ENCODE measurements at places on chromosomes 11 and 22.
A peak's percentile ranks its signal among the peaks of the same experiment; 100 is the strongest.

GRCh38 chr11:45176996-45177395 lies 30.6 kb downstream of the PRDM11 start:
- DNase-seq = no peak

DNA sequence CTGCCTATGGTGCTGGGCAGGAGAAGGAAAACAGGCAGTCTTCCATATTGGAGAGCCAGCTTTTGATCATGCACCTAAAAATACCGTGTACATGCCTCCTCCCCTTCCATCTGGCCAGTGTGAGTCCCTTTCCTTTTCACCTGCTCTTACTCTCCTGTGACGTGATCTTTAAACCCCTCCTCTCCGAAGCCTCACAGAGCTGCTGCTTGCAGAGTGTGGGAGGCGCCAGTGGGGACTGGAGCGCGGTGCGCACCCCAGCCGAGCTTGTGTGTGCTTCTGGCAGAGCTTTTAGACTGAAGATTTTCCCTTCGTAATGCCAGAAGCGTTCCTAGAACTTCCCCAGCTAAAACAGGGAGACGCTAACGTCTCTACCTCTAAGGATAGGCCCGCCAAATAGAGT lies 29.8 kb downstream of the MUC6 start:
- peak; percentile 42 for DNase-seq

- no peak for DNase-seq
Observed at GRCh38 chr22:17744430-17744829, 29.8 kb downstream of the BID start.

GRCh38 chr11:91967691-91968045 lies 256.9 kb upstream of the FAT3 start:
- DNase-seq = no peak

DNA sequence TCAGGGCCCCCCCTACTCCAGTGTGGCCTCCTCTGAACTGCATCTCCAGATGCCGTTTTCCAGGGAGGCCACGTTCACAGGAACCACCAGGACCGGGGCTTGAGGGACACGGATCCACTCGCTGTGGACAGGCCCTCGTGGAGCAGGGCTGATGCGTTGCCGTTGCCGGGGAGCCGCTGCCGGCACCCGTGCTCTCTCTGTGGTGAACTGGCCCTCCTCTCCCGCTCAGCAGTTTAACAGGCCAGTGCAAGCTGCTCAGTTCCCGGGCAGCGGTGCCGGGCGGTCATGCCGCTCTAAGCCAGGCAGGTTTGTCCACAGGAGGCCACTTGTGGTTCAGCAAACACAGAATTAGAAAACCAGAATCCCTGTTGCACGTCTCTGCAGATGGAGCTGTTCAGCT lies 301.6 kb downstream of the TBC1D22A start:
- DNase-seq = no peak

DNA sequence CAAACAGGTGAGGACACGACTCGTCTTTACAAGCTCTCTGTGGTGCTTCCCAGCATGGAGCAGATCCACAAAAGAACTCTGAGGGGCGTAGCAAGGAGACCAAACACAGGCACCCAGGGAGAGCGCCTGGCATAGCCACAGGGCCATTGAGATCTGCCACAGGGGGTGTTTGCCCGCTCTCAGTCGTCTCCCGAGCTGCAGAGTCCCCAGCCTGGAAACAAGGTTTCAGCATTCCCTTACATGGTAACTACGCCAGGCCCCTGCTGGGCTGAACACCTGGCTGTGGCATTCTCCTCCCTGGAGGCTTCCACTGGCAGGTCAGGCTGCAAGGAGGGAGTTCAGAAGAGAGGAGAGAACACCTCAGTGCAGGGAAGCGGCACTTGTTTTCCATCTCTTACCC lies 962.1 kb downstream of the NTM start:
- no peak for DNase-seq

DNA sequence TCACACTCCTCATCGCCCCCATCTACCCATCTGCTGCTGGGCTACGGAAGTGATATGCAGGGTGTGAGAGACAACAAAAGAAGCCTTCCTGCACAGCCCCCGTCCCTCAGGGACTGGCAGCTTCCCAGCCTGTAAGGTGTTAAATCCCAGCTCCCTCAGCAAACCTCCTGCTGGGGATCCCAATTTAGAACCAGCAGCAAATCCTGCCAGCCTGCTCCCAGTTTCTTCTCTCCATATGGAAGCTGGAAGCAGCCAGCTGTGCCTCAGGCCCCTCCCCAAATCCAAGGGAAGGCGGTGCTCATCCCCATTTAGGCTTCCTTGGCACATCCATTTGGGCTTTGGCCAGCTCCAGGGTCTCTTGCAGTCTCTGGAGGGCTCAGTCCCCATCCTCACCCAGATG lies 47.5 kb downstream of the PAMR1 start:
- DNase-seq = no peak

DNA sequence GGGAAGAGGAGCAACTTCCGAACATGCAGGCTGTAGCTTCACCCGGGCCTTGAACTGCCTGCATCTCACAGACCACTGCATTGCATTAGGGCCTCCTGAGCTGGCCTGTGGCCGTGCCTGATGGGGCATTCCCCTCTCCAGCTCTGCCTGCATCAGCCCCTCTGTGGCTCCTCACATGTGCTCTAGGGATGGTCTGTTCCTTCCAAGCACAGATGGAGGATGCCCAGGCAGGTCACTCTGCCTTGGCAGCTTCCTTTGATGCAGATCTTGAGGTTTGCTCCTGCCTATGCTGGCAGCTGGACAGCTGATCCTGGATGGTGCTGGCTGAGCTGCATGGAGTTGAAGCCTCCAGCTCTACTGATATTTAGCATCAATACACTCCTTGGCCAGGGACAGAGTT lies 28.5 kb downstream of the AMPD3 start:
- no peak for DNase-seq

DNA sequence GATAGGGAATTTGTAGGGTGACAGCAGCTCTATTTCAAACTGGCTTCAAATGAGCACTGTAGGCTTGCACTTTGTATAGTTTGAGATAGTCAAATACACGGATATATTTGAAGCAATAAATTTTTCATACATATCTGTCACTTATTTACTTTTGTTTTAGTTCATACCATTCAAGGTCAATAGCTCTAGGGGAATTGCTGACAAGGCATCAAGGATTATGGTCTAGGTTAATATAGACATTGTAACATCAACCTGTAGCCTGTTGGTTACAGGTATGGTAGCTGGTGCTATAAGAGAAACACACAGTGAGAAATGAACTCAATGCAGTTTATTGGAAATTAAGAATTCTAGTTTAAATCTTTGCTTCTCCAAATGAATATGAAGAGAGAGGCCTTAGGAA lies 267.6 kb downstream of the SOX6 start:
- no peak for DNase-seq

DNA sequence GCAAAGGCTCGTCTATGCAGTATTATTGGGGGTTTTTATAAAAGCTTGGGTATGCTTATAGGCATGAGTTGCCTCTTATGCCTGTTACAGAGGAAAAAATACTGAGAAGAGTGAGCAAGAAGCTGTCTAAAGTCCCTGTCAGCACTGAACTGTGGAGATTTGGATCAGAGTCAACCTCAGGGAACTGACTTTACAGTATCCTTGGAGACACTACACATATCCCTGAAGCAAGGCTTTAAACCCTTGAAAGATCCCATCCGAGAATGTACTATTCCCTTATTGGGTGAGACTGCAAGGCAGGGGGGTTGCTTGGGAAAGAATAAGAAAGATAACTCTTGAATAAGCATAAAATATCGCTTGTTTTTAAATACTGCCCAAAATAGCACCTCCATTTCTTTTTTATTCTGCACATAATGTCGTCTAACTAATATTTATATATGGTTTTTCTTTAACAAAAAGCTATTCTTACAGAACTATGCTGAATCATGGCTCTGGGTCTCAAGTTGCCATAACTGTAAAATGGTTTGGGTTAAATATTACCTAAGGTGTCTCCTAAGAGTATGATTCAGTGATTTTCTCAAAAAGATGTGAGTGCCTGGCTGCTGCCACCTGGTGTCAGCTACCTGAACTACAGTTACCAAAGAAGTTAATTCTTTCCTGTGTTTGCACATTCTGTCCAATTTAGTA lies 1062.8 kb downstream of the DLG2 start:
- DNase-seq = peak; percentile 51

DNA sequence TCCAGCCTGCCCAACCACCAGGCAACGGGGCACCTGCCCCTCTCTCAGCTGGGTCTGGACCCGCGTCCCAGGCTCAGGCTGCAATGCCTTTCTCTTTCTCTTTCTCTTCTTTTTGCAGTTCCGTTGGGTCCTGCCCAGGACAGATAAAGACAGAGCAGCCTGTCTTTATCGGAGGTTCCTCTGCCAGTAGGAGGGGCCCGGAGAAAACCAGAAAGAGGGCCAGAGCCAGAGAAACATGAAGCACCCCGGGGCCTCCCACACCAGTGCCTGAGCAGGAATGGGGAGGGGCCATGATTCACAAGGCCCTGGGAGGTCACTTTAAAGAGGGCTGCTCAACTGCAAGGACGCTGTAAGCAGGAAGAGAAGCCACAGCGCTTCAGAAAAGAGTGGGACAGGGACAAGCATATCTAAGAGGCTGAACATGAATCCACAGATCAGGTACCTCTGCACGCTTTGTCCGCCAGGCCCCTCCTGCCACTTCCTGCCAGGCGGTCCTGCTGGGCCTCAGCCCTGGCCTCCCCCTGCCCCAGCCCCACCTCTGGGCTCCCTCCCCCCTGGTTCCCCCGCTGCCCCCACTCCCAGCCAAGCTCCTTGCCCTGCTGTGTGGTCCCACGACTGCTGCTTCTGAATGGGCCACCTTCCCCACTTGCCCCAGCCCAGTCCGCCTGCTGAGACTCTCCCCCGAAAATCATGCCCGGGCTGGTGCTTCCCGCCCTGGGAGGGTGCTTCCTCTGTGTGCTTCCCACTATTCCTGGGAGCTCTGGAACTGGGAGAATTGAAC lies at the start of gene APOBEC3C:
APOBEC3C (plus strand) TSS at position 316 of the 781 bp plus-strand sequence; CDS start at position 422, 106 bp downstream.
- peak; percentile 58 for DNase-seq

DNA sequence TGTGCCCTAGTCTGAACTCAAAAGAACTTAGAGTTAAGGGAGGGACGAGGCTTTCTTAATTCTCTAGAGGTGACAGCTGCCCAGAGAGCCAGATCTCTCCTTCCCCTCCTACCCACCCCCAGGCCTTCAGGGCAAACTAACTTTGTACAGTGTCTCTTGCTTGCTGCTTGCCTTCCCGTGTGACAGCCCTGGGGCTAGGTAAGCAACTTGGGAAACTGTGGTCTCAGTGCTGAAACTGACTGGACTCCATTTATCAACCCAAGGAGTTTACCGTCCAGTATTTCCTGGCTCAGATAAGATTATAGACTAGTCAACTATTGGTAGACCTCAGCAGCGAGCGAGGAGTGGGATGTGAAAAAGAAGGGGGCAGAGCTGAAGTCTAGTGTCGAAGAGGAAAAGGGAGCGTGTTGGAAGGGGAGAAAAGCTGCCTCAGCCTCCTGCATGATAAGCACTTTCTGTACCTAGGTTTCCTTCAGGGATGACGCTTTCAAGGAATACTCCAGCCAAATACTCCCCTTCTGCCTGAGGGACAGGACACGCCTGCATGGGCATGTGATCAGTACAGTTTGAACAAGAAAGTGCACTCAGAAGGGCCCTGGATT lies 43.3 kb upstream of the WEE1 start:
- DNase-seq = no peak

DNA sequence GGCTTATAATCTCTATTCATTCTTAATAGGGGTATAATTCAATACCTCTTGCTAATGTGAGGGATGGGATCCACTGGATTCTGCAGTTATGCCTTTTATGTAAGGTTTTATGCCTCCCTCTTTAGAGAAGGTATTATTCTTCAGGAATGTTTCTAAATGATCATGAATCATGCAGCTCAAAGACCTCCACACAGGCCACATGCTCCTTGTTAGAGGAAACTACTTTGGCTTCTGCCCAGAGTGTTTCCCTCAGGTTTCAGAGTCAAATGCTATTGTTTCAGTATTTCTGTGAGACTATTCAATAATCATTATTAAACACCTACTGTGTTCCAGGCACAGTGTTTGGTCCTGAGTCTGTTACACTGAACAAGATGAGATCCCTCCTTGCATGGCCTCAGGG lies 115.9 kb downstream of the RAB38 start:
- DNase-seq = no peak

DNA sequence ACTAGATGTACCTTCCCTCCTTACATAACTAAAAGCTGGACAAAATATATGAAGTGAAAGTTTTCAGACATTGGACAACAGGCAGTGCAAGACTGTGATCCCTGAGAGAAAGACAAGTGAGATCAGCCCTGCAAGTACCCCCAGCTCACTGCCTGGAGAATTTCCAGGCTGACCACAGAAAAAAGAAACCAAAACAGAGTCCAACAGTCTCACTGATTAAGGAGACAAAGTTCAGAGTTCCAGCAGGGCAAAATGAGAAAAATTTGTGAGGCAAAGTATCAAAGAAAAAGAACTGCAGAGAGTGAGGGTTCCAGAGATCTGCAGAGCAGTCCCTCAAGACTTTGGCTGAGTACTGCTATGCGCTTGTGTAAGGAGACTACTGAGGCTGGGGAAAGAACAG lies 47.3 kb upstream of the TMEM45B start:
- no peak for DNase-seq

GRCh38 chr22:28143241-28143865 lies 224.3 kb upstream of the PITPNB start:
- no peak for DNase-seq

- peak; percentile 85 for DNase-seq
Observed at GRCh38 chr11:68213555-68214172, 568 bp upstream of the KMT5B start.

- DNase-seq = no peak
Observed at GRCh38 chr11:109512249-109512648, 90.3 kb downstream of the C11orf87 start.

GRCh38 chr22:46637711-46638600 lies 17.8 kb downstream of the GRAMD4 start:
- DNase-seq = no peak

DNA sequence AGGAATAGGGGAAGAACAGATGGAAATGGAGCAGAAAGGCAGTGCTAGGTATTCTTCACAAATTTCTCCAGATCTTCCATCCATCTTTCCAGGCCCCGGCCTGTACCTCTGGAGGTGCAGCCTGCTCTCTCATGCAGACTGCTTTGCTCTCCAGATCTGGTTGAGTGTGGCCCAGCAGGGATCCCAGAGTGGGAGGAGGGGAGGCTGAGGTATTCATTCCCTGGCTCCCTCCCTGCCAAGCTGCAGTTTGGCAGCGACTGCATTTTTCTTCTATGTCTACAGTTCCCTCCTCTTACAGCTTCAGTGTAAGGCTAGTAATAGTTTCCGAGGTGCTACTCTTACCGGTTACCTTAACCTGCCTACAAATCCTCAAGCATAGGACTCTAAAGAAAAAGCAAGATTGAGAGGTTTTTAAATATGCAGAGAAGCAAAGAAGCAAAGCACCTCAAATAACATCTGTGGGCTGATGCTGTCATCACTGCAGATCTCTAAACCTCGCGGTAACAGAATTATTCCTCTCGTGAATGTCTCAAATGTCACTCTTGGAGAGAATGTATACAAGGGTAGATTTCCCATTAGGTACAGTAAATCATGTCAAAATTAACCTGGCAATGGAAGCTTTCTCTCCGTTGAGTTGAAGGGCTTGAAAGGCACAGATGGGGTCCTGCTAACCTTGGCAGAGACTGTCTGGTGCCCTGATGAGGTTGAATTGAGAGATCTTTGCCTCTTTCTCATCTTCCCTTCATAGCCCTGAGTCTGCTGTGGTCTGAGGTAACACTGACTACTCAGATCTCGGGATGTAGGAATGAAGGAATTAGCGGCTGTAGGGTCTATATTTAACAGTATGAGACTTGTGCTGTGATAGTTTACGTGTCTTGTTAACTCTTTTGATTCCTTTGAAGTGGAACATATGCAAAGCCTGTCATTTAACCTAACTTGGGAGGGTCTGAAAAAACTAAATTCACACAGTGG lies 297.9 kb upstream of the C11orf87 start:
- peak; percentile 25 for DNase-seq

- no peak for DNase-seq
Observed at GRCh38 chr22:47822422-47822821, 1060.0 kb downstream of the TBC1D22A start.

All from nephron progenitor cell (in vitro differentiated cells).